Adipocyte (in vitro differentiated cells): ENCODE measurements at places on chromosomes 7 and 10.

DNA sequence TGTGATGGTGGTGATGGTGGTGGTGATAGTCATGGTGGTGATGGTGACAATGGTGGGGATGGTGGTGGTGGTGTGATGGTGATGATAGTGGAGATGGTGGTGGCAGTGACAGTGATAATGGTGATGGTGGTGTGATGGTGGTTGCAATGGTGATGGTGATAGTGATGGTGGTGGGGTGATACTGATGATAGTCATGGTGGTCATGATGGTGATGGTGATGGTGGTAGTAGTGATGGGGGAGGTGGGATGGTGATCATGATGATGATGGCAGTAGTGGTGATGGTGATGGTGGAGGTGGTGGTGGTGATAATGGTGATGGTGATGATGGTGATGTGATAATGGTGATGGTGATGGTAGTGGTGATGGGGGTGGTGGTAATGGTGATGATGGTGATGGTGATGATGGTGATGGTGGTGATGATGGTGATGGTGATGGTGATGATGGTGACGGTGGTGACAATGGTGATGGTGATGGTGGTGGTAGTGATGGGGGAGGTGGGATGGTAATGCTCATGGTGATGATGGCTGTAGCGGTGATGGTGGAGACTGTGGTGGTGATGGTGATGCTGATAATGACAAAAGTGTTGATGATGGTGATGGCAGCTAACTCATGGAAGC lies 4.7 kb upstream of the PWWP2B start:
- no peak for DNase-seq

GRCh38 chr7:8212638-8213037 lies 49.3 kb downstream of the ICA1 start:
- DNase-seq: no peak

GRCh38 chr7:116249969-116250553 lies 39.7 kb downstream of the TES start:
- DNase-seq: peak; percentile 35

DNA sequence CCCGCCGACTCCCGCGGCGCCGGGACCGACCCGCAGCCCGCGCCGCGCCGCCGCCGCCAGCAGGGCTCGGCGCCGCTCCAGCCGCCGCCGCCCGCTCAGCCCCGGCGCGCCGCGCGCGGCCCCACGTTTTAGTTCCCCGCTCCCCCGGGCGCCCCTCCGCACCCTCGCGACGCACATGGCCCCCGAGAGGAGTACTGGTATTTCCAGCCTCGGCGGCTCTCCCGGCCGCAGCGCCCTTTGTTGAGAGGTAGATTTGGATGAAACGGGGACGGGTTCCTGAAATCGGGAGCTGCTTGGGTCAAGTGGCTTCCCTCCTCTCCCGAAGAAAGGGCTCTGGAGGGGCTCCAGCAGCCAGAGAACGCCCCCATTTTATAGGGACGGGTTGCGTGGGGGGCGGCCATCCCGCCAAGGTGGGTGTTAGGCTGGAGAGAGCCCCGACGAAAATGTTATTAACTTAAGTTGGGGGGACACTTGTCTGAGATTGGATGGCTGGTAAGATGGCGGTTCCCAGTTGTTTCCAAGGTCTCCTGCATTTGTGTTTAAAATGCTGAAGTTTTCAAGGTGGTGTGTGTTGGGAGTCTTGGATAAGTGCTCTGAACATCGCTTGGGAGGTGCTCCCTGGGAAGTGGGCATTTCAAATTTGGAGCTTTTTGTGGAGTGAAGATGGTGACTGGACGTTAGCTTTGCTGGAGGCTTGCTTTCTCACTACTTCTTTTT lies 1.2 kb downstream of the BMI1 start:
- DNase-seq: peak; percentile 63

GRCh38 chr10:8225187-8225586 lies 170.7 kb downstream of the GATA3 start:
- no peak for DNase-seq

- peak; percentile 82 for DNase-seq
Observed at GRCh38 chr10:119859420-119860258, 13.0 kb downstream of the MCMBP start.

- DNase-seq: no peak
Observed at GRCh38 chr7:36312064-36312914, 77.4 kb upstream of the ANLN start.

DNA sequence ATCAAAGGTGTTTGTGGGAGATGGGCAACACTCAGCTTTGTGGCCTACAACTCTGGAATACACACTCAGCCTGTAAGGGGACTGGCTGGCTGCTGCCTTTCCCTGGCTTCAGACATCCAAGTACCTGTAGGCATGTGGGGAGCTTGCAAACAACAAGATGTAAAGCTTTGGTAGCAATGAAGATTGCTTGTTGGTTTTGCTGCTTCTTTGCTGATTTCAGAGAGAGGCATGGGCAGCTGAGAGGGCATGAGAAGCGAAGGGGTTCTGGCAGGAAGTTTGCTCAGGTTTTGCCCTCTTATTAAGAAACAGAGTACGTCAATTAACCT lies 434.8 kb downstream of the LRMDA start:
- DNase-seq: no peak

GRCh38 chr7:126605056-126605455 lies 647.7 kb downstream of the GRM8 start:
- no peak for DNase-seq

DNA sequence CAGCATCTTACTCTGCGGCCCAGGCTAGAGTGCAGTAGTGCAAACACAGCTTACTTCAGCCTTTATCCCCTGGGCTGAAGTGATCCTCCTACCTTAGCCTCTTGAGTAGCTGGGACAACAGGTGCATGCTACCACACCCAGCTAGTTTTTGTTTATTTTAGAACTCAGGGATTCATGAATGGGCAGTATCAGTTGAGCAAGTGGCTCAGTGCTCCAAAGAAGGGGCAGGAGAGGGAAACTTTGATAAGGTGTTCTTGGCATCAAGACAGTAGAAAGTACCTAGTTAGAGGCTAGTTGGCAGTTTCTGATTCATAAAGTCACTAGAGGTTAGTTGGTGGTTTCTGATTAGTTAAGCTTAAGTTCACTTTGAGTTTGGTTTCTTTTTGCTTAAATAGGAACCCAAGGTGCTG lies 18.4 kb downstream of the TRIM24 start:
- no peak for DNase-seq

DNA sequence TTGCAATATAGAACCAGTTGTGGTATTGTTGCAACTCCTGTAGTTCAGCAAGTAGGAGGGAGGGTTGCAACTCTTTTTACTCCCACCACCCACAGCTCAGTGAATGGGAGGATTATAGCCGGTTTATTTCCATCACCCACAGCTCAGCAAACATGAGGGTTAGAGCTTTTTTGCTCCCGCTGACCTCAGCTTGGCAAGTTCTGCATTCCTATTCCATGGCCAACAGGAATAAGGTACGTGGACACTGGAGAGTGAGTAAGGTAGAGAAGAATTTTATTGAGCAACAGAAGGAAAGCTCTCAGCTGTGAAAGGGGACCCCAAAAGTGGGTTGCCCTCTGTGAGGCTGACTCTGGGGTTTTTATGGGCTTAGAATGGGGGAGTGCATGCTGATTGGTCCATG lies 167.1 kb upstream of the SMIM30 start:
- DNase-seq: no peak

DNA sequence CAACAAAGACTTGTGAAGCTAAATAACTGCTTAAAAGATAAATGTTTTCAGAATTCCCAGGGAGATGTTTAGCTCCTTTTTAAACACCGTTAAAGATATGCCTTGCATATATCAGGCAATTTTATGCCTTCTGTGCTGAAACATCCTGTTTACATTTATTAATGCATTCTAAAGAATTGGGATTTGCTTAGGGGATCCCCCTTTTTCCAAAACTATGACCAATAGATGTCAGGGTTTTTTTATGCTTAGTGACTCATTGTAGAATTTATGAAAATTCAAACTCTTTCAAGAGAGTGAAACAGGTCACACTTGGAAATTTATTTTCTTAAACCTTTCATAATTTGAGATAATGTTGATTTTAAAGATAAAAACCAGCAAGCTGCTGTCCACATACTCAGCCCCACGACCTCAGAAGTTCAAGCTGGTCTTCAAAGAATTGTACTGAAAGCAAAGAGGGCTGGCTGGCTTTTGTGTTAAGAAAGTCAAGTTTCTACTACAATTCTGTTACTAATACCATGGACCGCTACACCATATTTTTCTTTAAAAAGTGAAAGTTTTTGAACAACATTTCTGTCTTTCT lies 411.8 kb downstream of the ETV1 start:
- no peak for DNase-seq

DNA sequence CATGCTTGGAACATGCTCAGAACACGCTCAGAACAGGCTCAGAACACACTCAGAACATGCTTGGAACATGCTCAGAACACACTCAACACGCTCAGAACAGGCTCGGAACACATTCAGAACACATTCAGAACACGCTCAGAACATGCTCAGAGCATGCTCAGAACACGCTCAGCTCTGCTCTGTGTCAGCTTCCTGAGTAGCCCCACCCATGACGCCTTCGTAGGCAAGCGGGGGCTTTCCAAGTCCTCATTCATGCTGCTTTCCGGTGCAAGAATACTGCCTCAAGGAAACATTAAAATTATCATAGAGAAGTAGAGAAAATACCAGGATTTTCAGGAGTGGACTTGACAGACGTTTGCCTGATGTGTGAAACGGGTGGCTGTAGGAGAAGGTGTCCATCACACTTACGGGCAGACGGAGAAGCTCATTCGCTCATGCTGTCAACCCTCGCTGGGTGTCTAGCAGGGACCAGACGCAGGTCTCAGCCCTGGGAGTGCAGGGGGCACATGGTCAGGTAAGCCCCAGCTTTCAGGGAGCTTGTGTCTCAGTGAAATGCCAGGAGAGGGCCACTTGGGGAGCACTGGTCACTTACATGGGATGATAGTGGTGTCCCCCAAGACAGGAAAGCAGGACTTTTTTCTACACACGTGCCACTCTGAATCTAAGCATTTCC lies 24.7 kb downstream of the EN2 start:
- DNase-seq: no peak

GRCh38 chr10:4058514-4059029 lies 273.6 kb upstream of the KLF6 start:
- no peak for DNase-seq

DNA sequence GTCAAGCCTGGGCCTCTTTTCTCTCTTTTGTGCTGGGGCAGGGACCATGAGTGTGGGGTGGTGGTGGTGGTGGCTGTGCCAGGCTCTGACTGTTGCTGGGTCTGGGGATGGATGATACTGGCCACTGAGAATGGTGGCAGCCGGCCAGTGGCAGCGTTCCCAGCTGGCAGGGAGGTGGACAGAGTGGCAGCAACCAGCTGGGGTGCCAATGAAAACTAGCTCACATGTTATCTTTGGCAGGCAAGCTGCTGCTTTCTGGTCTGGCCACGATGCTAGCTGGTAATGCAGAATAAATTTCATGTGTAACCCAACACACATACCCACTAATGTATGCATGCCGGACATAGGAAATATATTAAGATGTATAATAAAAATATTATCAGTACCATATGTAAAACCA lies 95.0 kb upstream of the SLC26A5 start:
- no peak for DNase-seq

DNA sequence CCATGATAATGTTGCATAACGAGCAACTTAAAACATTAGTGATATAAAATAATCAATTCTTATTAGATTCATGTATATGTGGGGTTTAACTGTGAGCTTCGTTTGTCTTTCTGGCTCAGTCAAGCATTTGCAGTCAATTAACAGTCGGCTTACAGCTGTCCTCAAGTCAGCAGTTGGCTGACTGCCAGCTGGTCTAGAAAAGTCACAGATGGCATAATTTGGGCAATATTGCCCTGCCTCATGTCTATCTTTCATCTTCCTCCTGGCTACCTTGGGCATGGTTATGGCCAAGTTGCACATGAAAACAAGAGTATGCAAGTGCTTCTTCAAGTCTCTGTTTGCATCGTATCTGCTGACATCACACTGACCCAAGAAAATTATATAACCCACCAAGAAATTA lies 186.1 kb upstream of the ZWINT start:
- no peak for DNase-seq

- DNase-seq: peak; percentile 36
Observed at GRCh38 chr7:82335001-82335400, 108.6 kb downstream of the CACNA2D1 start.

- DNase-seq: no peak
Observed at GRCh38 chr10:115043719-115044118, 49.4 kb upstream of the ATRNL1 start.

DNA sequence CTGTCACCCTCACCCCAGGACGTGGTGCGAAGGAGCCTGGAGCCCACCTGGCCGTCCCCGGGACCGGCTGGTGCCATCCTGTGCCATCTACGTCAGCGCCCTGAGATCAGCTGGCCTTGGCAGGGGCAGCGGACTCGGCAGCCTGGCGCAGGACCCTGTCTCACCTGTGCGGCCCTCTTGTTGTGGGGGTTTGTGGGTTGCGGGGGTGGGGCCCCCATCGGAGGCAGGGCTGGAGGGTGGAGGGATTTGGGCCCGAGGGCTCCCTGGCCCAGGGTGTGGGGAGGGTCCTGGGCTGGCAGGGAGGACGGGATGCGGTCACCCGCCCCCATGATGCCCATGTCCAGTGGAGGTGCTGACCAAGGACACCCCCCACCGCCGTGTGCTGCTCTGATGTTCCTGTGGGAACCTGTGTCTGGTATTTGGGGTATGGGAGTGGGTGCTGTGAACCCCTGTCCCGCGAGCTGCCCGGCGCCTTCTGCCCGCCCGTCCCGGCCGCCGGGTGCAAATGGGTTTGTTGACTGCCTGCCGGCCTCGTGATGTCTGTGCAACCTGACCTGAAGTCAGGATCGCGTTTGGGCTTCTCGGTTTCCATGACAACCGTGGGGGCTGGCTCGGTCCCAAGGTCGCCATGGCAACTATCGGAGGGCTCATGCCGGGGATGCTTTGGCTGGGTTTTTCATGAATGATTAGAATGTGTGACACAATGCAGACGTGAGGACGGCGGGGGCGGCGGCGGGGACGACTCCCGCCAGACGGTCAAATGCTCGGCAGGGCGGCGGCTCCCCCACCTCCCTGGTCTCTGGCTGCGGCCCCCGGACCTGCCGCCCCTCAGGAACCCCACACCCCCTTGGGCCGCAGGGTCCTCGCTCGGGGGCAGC lies 7.3 kb downstream of the MAFK start:
- peak; percentile 89 for DNase-seq

GRCh38 chr7:55642266-55642665 lies 70.0 kb upstream of the VOPP1 start:
- DNase-seq: no peak

- no peak for DNase-seq
Observed at GRCh38 chr10:129193148-129193547, 273.9 kb upstream of the MGMT start.
